CD4-positive, alpha-beta memory T cell (primary cell): ENCODE measurements at places on chromosomes 6 and 20. TPM values are rescaled to one million over a fixed set of nuclear protein-coding genes. Genes with fewer than 3 reads are reported as not detected.

DNA sequence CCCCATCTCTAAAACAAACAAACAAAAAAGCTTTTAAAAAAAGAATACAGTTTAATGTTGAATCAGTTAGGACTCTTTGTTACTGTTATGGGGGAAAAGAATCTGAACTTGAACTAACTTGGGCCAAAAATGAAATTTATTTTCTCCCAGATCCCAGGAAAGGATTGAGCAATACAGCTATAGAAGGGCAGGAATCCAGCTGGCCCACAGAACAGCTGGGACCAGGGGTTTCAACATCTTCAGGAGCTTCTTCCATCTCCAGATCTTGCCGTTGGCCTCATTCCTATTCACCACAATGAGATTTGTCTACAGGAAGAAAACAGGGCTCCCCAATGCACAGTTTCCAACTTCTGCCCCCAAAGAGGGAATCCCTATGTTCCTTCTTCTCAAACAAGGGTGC is 43.2 kb upstream of the AKAP12 start:
- H3K4me3 ChIP-seq, result no peak overlapping the region
- H3K4me1 ChIP-seq, result no peaks in the 10 kb centered on the region
- no peak for DNase-seq
- no peaks in the 10 kb centered on the region for H3K36me3 ChIP-seq
- H3K27me3 ChIP-seq, result no peaks in the 10 kb centered on the region

GRCh38 chr6:16762550-16763477 is 1.6 kb upstream of the ATXN1 start:
- no peaks in the 10 kb centered on the region for H3K36me3 ChIP-seq
- H3K4me3 ChIP-seq, result peak overlapping the region; percentile 68
- DNase-seq, result peak; percentile 80
- H3K27ac ChIP-seq, result peak overlapping the region; percentile 99
- no peaks in the 10 kb centered on the region for H3K27me3 ChIP-seq

BANF2 gene
- not detected for polyA plus RNA-seq

- no peak for DNase-seq
- no peaks in the 10 kb centered on the region for H3K36me3 ChIP-seq
- H3K4me1 ChIP-seq, result no peaks in the 10 kb centered on the region
- H3K27ac ChIP-seq, result no peak overlapping the region
- H3K27me3 ChIP-seq, result no peaks in the 10 kb centered on the region
- no peak overlapping the region for H3K4me3 ChIP-seq
Measured at GRCh38 chr6:81759782-81760181, 7.3 kb upstream of the TENT5A start.

DNA sequence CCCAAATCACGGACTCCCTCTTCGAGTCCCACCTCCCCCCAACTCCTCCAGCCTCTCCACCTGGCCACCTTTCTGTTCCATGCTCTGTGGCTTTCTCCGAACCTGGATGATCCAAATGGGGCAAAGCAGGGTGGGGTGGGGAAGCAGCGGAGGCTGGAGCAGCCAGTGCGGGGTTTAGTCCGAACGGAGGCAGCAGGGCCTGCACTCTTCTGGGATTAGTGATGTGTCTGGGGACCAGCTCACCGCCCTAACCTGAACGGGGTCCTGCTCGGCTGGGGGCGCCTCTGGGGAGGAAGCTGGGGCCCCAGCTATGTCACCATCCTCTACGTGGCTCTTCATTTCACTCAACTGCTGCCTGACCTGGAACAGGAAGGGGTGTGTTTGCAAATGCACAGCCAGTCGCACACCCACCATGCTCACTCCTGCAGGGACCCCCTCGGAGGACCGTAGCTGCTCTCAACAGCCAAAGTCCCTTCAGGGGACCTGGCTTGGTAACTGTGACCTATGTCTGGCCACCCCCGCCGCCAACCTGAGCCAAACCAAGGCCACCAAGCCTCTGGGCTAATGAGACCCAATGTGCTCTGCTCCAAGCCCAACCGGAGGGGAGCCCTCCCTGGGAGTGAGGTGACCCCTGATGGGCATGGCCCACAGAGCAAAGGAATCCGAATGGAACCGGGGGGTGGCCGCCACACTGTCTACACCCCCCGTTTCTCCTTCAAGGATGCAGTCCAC is 46.8 kb downstream of the DSTN start:
- H3K27ac ChIP-seq, result no peak overlapping the region
- H3K4me3 ChIP-seq, result no peak overlapping the region
- DNase-seq, result no peak
- H3K4me1 ChIP-seq, result peaks cover 14% of the 10 kb centered on the region

GRCh38 chr6:16841241-16841640 is 80.0 kb upstream of the ATXN1 start:
- peaks cover 23% of the 10 kb centered on the region for H3K4me1 ChIP-seq
- no peak overlapping the region for H3K27ac ChIP-seq
- H3K27me3 ChIP-seq, result no peaks in the 10 kb centered on the region
- no peaks in the 10 kb centered on the region for H3K36me3 ChIP-seq

GABRR1 gene
- not detected for polyA plus RNA-seq

DNA sequence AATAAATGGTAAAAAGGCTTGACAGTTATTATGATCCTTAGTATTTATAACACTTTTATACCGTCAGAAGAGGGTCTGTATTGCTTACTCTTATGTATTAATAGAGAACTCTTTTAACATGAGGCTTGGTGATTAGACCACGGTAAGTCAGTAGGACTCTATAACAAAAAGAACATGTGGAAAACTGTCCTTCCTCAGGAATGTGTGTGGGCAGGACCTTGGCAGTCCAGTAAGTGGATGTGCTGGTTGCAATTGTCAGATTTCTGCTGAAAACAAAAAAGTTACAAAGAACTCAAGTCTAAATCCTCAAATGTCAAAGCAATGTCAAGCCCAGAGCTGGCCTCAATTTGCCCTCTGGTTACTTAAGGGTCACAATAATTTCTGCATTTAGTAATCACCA is 81.1 kb downstream of the PLCG1 start:
- no peak overlapping the region for H3K27ac ChIP-seq
- no peak for DNase-seq
- H3K27me3 ChIP-seq, result no peaks in the 10 kb centered on the region
- H3K4me1 ChIP-seq, result no peaks in the 10 kb centered on the region

GRCh38 chr20:37890643-37891042 is 12.3 kb upstream of the VSTM2L start:
- H3K36me3 ChIP-seq, result no peaks in the 10 kb centered on the region
- H3K4me3 ChIP-seq, result no peak overlapping the region
- no peak overlapping the region for H3K27ac ChIP-seq
- H3K4me1 ChIP-seq, result no peaks in the 10 kb centered on the region
- H3K27me3 ChIP-seq, result no peaks in the 10 kb centered on the region
- DNase-seq, result no peak

GRCh38 chr6:159594750-159595117 is 98.3 kb downstream of the SOD2 start:
- DNase-seq, result no peak
- H3K36me3 ChIP-seq, result no peaks in the 10 kb centered on the region
- H3K27ac ChIP-seq, result no peak overlapping the region
- H3K4me1 ChIP-seq, result no peaks in the 10 kb centered on the region
- no peak overlapping the region for H3K4me3 ChIP-seq

CALHM4 gene
- not detected for polyA plus RNA-seq

ANKRD66 gene
- polyA plus RNA-seq, result not detected

EEF1A1 gene
- 12,185 TPM for polyA plus RNA-seq
